ENCODE measurements at places on chromosomes 12 and 14.

DNA sequence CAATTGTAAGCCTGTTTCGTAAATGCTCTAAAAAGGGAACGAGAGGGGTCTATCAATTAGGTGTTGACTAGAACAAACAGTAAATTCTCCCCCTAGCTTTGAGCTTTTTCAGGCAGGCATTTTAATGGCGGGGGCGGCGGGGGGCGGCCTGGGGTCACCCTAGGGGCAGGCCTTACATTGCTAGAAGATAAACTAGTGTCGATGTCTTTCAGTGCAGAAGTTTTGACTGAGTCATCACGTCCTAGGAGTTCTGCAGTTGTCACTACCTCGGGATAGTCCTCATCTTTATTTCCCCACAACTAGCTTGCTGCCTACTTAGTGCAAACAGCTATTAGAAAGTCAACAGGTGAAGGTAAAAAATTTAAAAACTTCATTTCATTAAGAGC is 1.6 kb downstream of the ATP6V1D start:
- DNase-seq = peak; percentile 20

DNA sequence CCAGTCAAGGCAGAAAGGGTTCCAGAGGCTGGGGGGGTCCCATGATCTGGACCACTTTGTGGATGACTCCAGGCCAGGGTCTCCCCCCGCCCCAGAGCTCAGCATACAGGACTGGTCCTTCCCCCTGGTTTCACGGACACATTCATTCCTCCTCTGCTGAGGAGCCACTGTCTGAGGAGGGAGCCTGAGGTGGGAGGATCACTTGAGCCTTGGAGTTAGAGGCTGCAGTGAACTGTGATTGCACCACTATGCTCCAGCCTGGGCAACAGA is 6.8 kb downstream of the TESC start:
- no peak for DNase-seq

GRCh38 chr14:28783664-28784063 is 17.1 kb downstream of the FOXG1 start:
- DNase-seq = no peak

DNA sequence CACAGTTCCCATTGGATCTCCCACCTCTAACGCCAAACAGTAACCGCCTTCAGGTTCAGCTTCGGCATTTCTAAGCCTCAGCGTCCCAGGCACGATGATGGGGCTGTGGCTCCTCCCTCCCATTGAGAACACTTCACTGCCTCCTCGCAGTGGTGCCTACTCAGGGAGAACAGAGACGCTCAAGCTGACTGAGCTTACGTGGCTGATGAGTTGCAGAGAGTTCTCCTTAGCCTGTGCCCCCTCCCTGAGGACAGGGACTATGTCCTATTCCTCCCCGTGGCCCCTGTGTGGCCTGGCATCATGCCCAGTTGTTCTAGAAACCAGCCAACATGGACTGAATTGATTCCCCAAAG is 87.0 kb downstream of the ITPK1 start:
- no peak for DNase-seq

- DNase-seq = no peak
Measured at GRCh38 chr12:59594943-59595500, 807 bp upstream of the SLC16A7 start.

DNA sequence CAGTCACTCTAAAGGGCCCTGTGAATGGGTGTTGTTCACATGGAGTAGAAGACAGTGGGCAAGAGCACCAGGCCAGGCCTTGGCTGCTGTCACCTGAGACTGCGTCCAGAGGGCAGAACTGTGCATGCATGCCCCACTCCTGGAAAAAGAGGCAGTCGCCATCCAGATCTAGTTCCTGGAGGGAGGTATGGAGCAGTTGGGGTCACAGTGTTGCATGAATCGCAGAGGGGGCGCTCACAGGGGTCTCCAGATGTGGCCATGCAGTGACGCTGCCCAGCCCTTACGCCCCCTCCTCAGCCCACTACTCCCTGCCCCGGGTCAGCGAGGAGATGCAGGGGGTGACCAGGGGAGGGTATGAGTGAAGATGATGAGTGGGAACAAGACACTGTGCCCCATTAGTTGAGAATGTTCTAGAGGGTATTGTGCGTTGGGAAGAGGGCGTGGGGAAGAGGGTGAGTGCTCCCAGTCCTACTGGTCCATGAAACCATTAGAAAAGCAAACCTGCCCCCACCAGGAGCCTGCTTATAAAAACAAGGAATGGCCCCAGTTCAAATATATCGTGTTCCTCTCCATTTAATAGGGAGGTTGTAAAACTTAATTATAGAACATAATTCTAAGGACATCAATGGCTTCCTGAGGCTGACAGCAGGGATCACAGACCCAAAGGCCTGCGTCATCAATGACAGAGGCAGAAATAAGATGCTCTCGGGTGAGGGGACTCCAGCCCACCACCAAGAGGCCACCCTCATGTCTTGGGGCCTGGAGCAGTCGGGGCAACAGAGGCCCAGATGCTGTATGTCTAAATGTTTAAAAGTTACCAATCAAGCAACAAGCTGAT is 32.2 kb upstream of the BCL7A start:
- DNase-seq = no peak

- peak; percentile 26 for DNase-seq
Measured at GRCh38 chr12:4962539-4963486, 53.1 kb downstream of the KCNA1 start.

DNA sequence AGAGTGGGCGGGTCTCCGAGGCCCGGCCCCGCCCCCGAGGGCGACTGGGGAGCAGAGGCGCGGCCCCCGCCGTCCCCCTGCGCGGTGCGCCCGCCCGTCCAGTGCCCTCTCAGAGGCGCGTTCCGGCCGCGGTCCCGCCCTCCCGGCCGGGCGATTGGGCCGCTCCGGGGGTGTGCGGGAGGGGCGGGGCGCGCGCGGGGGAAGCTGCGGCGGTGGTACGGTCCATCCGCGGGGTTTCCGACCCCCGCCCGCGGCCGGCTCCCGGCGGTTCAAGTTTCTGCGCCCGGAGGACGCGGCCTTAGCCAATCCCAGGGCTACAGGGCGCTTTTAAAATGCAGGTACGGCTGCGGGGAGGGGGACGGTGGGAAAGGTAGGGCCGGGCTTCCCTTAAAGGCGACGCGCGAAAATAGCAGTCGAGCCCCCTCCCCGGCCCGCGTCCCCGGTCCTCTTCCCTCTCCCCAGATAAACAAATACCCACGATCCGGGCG is 315 bp upstream of the CCDC85C start:
- DNase-seq = peak; percentile 97

DNA sequence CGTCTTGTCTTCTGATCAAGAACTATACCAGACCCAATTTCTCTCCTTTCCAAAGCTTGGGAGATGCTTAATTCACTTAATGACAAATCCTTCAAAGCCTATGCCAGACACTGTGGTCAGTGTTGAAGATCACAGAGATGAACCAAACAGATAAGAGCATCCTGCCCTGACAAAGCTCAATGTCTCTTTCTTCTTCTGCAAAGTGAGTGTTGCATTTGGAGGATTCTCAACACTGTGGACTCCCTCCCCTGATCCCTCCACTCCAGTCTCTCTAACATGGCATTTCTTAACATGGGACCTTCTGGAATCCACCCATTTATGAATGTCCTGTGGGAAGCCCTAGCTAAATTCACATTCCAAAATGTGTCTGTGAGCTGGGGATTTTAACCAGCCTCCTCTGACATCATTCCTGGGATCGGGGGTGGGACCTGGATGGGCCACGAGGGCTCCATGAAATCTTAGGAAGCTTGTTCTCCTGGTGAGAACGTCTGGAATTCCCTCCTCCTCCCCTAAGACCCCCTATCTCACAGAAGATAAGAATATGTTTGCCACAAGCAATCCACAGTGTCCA is 20.3 kb downstream of the SYNE3 start:
- peak; percentile 57 for DNase-seq

GRCh38 chr14:59213368-59214315 is 25.2 kb downstream of the DAAM1 start:
- DNase-seq = no peak

DNA sequence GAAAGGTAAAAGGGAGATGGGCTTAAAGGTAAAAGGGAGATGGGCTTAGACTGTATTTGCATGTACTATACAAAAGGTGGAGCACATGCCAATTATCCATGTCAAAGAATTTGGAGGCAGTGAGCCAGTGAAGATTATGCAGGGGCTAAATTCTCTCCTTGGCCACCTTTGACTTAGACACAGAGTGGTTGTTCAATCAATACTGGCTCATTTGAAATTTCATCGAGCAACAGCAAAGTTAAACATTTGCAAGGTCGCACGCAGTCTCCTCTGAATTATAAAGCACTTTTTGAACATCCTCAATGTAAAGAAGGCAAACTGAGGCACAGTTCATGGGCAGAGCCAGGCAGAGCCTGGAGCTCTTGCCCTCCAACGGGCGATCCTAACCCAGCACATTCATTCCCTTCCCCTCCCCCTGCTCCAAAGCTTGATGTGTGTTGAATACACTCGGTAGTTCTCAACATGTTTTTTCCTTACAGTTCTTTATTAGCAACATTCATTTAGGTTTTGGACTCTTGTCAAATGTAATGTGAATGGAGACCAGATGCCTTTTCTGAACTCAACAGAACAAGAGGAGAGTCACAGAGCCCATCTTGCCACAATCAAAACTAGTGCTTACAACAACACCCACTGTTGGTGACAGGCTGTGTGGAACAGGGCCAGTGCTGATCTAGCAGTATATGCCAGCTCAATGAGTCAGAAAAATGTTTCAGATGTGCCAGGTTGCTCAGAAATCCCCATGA is 169.7 kb upstream of the G2E3 start:
- no peak for DNase-seq

GRCh38 chr12:111367661-111368221 is 1.2 kb downstream of the PHETA1 start:
- DNase-seq = peak; percentile 29

DNA sequence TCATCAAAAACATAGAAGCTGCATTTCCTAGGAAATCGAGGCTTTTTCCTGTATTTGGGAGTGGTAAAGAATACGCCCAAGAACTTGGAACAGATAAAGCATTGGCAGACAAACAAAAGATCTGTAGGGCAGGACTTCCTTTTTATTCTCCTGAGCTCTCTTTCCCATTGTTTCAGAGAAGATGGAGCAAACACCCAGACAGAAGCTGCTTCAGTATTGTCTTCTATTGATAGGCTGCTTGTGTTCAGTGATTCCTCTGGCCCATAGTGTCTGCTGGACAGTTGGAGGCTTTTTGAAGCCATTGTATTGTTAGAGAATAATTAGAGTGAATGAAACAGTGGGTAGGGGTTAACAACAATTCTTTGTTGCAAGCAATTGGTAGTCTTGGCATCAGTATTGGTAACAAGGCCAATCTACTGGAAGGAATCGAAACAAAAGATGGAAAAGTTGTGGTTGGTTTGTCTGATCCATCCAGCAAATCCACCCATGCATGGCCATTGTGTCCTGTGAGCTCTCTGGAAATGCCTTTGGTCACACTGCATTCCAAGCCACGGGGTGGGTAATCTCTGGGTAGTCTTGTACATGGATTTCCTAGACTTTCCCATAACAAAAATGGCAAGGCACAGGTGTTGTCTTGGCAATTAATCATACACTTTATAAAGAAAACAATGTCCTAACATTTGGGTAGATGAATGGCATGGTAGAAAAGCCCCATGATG is 424.8 kb downstream of the RAD51B start:
- DNase-seq = no peak

DNA sequence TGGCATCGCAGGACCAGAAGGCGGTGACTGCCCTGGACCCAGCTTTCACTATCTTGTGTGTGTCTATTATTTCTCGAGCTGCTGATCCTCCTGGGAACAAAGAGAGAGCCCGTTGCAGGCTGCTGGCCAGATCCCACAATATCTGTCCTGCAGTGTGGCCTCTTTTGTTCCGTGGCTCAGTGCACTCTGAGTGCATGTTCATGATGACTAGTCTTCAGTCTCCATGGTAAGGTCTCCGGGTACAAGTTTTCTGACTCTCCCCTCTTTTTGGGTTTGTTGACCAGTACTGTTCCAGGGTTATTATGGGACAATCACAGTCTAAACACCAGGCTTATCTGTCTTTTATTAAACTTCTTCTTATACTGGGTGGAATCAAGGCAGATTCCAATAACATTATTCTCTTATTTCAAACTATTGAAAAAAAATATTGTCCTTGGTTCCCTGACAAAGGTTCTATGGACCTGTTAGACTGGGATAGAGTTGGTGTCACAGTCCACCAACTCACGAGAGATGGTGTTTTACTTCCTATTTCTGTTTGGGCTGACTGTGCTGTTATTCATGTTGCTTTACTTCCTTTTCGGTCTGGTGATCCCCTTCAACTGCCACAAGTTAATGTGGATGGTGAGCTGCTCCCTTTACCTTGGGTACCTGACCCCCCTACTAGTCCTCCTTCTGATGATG is 192.9 kb upstream of the ALG10B start:
- no peak for DNase-seq

DNA sequence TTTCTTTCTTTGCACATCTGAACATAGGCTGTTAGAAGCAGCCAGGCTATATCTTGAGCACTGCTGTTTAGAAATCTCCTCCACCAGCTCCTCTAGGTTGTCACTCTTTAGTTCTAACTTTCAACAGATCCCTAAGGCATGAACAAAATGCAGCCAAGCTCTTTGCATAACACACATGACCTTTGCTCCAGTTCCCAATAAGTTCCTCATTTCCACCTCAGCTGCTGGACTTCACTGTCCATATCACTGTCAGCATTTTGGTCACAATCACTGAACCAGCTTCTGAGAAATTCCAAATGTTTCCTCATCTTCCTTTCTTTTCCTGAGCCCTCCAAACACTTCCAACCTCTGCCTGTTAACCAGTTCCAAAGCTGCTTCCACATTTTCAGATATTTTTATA is 27.6 kb upstream of the C14orf132 start:
- no peak for DNase-seq

GRCh38 chr14:53109105-53110041 is 43.8 kb downstream of the DDHD1 start:
- no peak for DNase-seq

DNA sequence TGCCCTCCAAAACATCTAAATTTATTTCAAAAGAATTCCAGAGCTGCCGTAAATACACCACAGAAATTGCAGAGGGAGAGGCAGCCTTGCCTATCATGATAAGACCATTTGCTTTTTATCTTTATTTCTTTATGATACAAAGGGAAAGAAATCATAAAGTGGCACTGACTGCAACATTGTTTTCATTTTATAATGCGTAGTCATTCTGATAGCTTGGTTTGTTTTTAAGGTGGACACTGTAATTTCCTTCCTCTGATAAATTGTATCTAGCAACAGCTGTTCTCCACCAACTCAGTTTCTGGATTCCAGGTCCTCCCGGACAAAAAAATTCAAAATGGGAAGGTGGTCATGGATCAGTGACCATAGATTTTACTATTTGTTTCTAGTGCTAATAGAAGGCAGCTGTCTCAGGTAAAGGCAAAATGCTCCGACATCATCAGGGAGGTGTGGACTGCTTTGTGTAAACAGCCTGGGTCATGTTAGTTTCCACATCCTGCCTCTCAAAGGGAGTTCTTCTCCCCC is 623 bp upstream of the TSPAN8 start:
- no peak for DNase-seq

- DNase-seq = no peak
Measured at GRCh38 chr14:22739423-22739822, 27.1 kb upstream of the OXA1L start.

Measured in ELF-1 (cell line).